ENCODE measurements at places on chromosomes 4 and X.

- DNase-seq = no peak
These were observed 39.8 kb downstream of the DTHD1 start for GRCh38 chr4:36321176-36321575.

DNA sequence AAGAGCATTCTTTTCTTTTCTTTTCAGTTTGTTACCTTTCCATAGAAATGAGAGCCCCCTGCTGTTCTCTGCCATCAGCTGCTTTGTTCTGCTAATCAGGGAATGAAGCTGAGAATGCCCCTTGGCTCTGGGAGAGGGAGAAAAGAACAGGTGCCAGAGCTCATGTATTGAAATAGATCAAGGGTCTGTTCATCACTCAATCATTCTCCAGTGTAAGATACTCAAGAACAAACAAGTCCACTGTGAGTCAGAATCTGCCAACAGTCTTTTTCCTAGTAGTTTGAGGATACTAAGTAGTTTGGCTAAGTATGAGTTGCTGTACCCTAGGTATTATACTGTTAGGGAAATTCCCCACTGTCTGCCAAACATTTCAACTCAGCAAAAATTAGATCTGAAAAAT is 144.3 kb downstream of the RTL3 start:
- no peak for DNase-seq

- no peak for DNase-seq
These were observed 51.6 kb upstream of the WDR1 start for GRCh38 chr4:10168151-10168550.

- DNase-seq = no peak
These were observed 21.3 kb upstream of the UGDH start for GRCh38 chr4:39548425-39549067.

DNA sequence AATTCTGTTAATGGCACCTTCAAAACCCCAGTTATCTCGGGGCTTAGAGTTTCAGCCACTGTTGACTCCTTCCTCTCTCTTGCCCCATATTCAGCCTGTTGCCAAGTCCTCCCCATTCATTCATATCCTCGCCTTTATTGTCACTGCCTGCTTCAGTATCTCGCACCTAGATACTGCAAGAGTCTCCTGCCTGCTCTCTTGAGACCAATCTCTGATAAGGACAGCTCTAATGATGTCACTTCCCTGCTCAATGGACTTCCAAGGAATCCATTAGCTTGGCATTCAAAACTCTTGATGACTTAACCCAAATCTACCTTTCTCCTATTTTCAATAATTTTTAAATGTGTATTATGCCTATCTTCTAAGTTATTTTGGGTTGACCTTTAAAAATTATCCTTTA is 1.1 kb upstream of the UBE2A start:
- DNase-seq = no peak

GRCh38 chrX:136933611-136934145 is 53.2 kb upstream of the RBMX start:
- no peak for DNase-seq

GRCh38 chr4:186069729-186070128 is 773 bp downstream of the TLR3 start:
- no peak for DNase-seq

- DNase-seq = no peak
These were observed 82.2 kb upstream of the PRPS2 start for GRCh38 chrX:12709047-12709446.

- no peak for DNase-seq
These were observed 103.8 kb upstream of the CXCL13 start for GRCh38 chr4:77501851-77502250.

- DNase-seq = no peak
These were observed 5.5 kb downstream of the CAMK2D start for GRCh38 chr4:113756005-113756410.

GRCh38 chr4:109913596-109914241 is 1.0 kb downstream of the EGF start:
- no peak for DNase-seq

DNA sequence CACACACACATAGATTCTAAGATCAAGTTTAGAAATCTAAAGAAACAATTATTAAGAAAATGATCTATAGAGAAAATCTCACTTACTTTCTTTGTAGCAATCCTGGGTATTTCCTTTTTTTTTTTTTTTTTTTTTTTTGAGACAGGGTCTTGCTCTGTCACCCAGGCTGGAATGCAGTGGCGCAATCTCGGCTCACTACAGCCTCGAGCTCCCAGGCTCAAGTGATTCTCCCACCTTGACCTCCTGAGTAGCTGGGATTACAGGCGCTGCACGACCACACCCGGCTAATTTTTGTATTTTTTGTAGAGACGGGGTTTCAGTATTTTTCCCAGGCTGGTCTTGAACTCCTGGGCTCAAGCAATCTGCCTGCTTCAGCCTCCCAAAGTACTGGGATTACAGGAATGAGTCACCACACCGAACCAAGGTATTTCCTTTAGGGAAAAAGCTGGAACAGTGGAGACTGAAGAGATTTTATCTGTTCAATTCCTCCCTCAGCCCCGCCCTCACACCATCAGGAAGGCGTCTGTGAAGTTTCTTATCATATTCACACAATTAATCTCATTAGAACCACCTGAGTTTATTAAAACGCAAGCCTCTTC is at the start of gene TRIML2:
TRIML2 (minus strand) TSS at position 447 of the 599 bp plus-strand sequence. CDS start 4,235 bp downstream, outside the sequence.
- no peak for DNase-seq

DNA sequence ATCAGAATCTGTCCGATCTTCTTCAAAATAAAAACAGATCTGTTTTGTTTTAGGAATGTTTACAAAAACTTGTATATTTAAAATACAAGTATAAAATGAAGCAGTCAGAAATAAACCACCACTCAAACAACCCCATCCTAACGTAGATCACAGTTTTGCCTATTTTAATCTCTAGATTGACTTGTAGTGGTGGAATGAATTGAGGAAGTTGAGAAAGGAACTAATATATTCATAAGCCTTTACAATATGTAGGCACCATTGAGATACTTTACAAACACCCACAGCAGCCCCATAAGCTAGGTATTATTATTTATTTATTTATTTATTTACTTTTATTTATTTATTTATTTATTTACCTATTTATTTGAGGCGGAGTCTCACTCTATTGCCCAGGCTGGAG is 52.3 kb upstream of the KLF3 start:
- DNase-seq = no peak

DNA sequence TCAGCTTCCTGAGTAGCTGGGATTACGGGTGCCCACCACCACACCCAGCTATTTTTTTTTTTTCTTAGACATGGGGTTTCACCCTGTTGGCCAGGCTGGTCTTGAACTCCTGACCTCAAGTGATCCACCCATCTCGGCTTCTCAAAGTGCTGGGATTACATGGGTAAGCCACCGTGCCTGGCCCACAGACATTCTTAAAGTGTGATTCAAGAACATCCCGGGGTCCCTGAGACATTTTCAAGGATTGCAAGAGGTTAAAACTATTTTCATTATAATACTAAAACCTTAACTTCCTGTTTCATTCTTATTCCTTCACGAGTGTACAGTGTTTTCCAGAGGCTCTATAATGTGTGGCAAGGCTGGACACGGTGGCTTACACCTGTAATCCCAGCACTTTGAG is 318.7 kb downstream of the CAMK2D start:
- no peak for DNase-seq

- DNase-seq = no peak
These were observed 35.2 kb upstream of the ARMCX4 start for GRCh38 chrX:101450085-101450484.

GRCh38 chr4:79466621-79467020 is 58.6 kb upstream of the GK2 start:
- DNase-seq = no peak

GRCh38 chr4:99099311-99099710 is 10.7 kb upstream of the ADH5 start:
- no peak for DNase-seq

DNA sequence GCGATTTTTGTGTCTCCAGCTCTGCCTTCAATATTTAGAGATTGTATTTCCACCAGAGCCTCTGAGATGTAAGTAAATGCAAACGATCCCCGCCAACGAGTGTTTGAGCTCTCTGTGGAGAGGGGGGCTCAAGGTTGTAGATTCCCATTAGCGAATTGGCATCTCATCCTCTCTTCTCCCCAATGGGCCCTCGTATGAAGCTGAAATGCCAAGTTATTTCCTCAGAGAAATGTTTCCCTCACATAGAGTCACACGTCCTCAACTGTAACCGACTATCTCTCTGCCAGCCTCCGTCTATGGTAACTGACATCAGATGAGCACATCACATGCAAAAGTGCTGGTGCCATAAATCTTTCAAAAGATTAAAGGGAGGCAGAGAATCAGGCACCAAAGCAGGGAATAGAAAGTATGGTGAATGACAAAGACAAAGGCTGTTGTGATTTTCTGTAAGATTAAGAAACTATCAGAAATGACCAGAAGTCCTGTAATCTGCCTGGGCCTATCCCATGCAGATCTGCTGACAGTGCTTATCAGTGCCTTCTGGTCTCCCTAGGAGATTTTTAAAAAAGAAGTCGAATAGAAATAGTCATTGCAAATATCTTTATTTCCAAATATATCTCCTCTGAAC is 157.1 kb downstream of the PDGFRA start:
- DNase-seq = no peak

DNA sequence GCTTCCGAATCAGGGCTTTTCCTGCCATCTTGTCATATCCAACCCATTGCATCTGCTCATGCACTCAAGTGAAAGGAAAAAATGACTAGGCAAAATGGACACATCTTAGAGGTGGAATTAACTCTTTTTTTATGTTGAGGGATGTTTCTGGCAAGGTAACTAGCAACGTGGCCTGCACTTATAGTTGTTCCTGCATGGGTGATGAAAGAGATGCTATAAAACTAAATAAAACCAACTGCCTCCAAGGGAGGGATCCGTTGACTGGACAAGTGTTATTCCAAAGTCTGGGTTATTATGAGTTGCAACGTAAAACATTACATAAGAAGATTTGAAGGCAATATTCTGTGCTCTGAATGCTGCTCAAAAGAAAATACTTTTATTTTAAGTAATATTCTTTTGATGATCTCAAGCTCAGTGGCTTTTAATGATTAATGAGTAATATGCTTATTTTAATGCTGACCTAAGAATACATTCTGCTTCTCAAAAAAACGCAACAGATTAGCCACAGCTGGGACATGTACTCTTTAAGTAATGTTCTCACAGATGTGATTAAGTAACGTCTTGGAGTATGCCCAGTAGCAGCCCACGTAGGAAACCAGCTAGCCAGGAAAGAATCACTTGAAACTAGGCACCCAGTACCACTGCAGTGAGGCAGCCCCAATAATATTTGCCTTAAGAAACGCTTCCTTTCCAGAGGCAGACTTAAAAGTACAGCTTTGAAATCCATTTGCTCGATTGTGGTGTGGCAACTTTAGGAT is 27.4 kb downstream of the KLF3 start:
- DNase-seq = no peak

DNA sequence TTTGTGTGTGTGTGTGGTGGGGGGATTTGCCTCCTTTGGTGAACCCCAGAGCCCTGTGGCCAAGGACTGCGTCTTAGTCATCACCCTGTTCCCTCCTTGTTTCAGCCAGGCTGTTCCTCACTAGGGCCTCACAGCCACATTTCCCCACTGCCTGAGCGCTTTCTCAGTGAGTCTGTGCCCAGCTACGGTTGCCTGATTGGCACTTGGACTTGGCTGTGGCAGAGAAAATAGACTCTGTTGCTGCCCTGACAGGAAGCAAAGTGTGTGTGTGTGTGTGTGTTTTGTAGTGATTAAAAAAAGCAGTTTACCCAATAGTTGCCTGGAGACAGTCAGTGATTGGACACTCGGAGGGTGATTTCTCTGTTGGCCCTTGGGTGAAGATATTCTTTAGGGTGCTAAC is 113.0 kb downstream of the UCHL1 start:
- no peak for DNase-seq

All from stimulated activated CD4-positive, alpha-beta T cell treated with anti-CD3 and anti-CD28 coated beads, Interleukin-12 subunit alpha, Interleukin-12 subunit beta, amount 100 ng/mL, for 4 hours (primary cell).